ENCODE measurements at places on chromosomes 7 and 10. TPM values are rescaled to one million over a fixed set of nuclear protein-coding genes. Genes with fewer than 3 reads are reported as not detected.

Gene PAOX
- total RNA-seq: 2.6 TPM

Gene RNF148
- total RNA-seq: 0.83 TPM

Gene GPR26
- not detected for total RNA-seq

Gene CFAP43
- not detected for total RNA-seq

DNA sequence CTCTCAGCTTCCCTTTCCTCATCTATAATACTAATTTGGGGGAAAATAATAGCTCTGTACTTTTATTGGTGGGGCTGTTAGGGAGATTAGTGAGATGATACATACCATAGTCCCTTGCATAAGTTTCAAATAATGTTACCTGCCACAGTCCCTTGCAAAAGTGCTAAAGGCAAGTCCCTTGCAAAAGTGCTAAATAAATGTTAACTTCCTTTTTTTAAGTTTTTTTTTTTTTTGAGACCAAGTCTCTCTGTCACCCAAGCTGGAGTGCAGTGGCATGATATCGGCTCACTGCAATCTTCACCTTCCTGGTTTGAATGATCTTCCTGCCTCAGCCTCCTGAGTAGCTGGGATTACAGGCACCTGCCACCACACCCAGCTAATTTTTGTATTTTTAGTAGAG lies 43.4 kb upstream of the SRGN start:
- H3K27ac ChIP-seq: no peak overlapping the region
- DNase-seq: no peak
- H3K27me3 ChIP-seq: no peaks in the 10 kb centered on the region
- H3K36me3 ChIP-seq: no peaks in the 10 kb centered on the region

DNA sequence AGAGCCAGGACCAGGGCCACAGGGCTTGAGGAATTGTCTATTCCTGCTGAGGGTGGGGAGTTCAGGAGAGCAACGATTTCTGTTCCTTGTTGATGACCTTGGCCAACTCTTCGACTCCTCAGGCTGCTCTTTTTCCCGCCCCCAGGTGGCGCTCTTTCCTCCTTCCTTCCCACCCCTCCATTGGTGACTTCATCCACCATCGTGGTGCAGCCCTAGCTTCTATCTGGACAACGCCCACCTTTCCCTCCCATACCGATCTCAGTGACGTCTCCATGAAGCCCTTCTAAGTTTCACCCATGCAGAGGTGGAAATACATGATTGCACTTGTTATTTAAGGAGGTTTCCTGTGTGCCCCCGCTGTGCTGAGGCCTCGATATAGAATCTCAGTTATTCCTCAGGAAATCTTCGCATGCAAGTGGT lies 22.1 kb upstream of the CARD11 start:
- H3K27me3 ChIP-seq: peaks cover 4% of the 10 kb centered on the region
- no peak overlapping the region for H3K4me3 ChIP-seq
- H3K4me1 ChIP-seq: no peaks in the 10 kb centered on the region
- DNase-seq: no peak

- H3K4me3 ChIP-seq: no peak overlapping the region
- H3K27ac ChIP-seq: no peak overlapping the region
- no peaks in the 10 kb centered on the region for H3K36me3 ChIP-seq
- no peaks in the 10 kb centered on the region for H3K27me3 ChIP-seq
- H3K4me1 ChIP-seq: no peaks in the 10 kb centered on the region
Measured at GRCh38 chr7:127959770-127960169, 71.5 kb downstream of the LRRC4 start.

Measured in endothelial cell of umbilical vein (primary cell).